ENCODE measurements at places on chromosomes 16 and 17.

DNA sequence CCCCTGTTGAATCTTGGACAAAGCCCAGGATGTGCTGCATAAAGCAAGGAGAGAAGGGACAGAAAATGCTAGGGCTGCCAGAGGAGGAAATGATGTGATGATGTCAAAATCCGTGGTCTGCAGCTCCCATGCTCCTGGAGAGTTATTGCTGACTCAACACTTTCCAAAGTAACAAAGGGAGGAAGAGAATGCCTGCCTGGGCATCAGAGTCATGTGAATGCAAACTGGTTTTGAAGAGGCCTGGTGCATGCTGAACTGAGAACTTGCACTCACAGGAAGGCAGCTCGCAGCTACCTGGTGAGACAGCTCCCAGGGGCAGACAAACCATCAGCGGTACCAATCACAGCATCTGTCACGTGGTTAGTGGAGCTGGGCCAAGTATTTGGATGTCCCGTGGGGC is 2.8 kb downstream of the MARVELD3 start:
- DNase-seq = no peak

DNA sequence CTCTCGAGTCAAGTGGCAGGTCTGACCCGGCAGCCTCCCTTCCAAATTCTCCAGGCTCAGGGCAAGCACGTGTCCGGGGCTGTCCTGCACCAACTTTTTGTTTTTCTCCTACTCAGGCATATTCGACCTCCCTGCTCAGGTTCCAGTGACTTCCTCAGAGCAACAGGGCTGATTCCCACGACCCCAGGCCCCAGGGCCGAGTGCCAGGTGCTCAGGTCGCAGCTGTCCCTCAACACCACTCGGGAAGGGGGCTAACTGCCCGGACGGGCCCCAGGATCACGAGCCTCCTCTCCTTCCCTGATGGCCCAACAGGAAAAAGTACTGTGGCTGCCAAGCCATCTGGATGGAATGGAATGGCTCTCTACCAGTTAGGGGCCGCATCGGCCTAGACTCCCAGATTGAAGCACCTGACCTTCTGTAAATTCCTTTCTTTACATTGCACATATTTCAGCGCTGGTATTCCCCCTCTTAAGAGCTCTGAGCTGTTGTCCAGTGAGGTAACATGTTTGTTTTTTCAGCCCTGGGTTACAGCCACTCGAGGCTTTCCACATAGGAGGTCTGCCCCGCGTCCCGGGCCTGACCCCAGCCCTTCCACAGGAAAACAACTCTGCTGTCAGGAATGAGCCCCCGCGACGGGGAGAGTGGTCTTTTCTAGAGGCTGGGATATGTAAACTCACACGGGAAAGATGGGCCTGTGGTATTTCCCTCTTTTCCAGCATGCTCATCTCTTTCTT is 25.0 kb downstream of the NXN start:
- DNase-seq = no peak

- DNase-seq = no peak
Observed at GRCh38 chr17:34434052-34434451, 71.0 kb upstream of the CCL1 start.

GRCh38 chr17:28878981-28879380 is 18.6 kb downstream of the FLOT2 start:
- DNase-seq = no peak

- DNase-seq = no peak
Observed at GRCh38 chr16:405548-406506, 4.1 kb downstream of the DECR2 start.

- no peak for DNase-seq
Observed at GRCh38 chr17:40450175-40450574, 6.9 kb downstream of the IGFBP4 start.

Data from stimulated activated CD8-positive, alpha-beta memory T cell treated with anti-CD3 and anti-CD28 coated beads, Interleukin-15, amount 100 ng/mL, for 4 hours (primary cell).